Fibroblast of the conjunctiva (primary cell): ENCODE measurements at places on chromosomes 11 and 22.

DNA sequence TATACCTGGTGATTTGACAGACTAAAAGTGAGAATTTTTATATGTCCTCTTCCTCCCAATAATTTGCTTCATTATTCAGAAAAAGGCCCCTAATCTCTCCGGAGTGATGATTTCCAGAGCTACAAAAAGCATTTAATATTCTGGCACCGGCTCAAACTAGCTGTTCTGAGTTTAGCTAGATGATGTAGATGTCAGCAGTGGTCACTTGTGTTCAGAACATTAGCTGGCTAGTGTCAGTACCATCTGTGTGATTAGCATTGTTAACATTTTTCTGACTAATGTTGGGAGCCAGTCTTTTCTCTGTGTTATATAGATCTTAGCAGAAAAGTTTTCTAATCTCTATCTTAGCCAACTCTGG lies 68.7 kb upstream of the RRM1 start:
- DNase-seq = no peak

GRCh38 chr22:19174106-19175025 lies 4.2 kb downstream of the SLC25A1 start:
- peak; percentile 66 for DNase-seq

DNA sequence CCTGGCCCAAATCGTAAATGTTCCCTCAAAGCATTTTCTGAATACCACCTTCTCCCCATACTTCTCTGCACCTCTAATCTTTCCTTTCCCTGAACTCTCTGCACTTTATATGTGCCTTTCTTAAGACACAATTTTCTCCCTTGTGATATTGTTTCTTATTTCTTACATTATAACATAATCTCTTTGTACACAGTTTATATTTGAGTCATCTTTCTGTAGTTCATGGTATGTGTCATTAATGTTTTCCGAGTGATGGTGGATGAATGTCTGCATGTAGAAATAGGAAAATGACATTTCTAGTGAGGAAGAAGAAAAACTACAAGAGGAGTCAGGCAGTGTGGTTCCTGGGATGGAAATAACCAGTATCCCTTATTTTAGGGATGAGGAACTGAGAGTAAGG lies 5.5 kb downstream of the ACRV1 start:
- no peak for DNase-seq

GRCh38 chr11:10293423-10294289 lies at the start of gene SBF2:
Gene SBF2 (minus strand): TSS chr11:10294219. CDS start chr11:10294069, 150 bp downstream.
- peak; percentile 81 for DNase-seq

GRCh38 chr11:134752964-134753770 lies 341.1 kb upstream of the B3GAT1 start:
- no peak for DNase-seq
